Fibroblast of the conjunctiva (primary cell): ENCODE measurements at places on chromosomes 2 and 18.
A peak's percentile ranks its signal among the peaks of the same experiment; 100 is the strongest.

DNA sequence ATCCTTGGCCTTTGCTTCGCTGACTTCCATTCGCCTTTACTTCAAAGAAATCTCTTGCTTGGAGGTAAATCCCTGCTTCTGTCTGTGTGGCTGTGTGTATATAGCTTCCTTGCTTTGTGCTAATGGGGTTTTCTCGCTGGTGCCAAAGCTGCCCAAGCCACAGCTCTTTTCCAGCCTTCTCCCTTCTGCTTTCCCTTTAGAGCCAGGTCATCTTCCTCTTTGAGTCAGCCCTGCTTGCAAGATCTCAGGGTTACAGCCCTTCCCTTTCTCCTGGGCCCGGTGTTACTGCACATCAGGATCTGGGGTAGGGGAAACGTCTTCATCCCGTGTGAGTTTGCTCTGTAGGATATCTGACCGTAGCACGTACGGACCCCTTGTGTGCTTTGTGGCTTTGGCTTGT is 19.1 kb downstream of the EIF4E2 start:
- no peak for DNase-seq

GRCh38 chr2:149657401-149658040 is 69.9 kb upstream of the MMADHC start:
- DNase-seq = no peak

GRCh38 chr2:241217320-241218031 is 29.0 kb downstream of the ANO7 start:
- DNase-seq = peak; percentile 13

GRCh38 chr2:211652327-211652726 is 886.3 kb downstream of the ERBB4 start:
- no peak for DNase-seq

DNA sequence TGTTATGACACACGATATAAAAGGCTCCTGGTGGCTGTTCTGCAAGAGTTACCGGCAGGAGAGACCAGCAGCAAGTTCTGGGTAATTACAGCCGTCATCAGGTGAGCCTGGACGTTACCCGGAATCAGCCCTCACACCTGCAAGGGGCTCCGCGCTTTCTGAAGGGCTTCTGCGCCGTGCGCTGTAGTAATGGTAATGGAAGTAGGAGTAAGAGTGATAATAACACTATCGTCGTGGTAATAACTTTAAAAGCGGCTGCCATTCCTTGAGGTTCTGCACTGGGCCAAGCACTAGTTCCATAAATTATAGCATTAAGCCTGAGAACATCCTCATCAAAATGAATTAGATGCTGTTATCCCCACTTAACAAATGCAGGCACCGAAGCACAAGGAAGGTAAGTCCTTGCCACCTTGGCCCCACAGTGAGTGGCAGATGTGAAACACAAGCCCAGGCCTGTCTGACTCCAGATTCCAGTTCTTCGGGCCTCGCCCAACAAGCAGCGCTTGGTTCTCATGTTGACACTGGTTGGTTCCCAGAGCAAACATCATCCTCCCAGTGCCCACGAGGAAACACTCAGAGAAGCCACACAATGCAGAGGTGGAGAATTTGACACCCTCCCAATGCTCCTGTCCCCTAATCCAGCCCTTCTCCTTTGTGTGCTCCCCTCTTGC is 205.2 kb downstream of the EIPR1 start:
- DNase-seq = no peak

GRCh38 chr2:199309973-199310372 is 147.8 kb downstream of the SATB2 start:
- DNase-seq = no peak

GRCh38 chr2:84938194-84938879 is 32.6 kb upstream of the KCMF1 start:
- DNase-seq = no peak

GRCh38 chr18:52325997-52326396 is 14.0 kb upstream of the DCC start:
- no peak for DNase-seq

GRCh38 chr18:49948975-49949374 is 135.6 kb upstream of the ACAA2 start:
- DNase-seq = no peak

GRCh38 chr2:109144721-109145120 is 15.7 kb downstream of the SH3RF3 start:
- no peak for DNase-seq

GRCh38 chr2:165576409-165577154 is 107.1 kb downstream of the CSRNP3 start:
- DNase-seq = no peak

DNA sequence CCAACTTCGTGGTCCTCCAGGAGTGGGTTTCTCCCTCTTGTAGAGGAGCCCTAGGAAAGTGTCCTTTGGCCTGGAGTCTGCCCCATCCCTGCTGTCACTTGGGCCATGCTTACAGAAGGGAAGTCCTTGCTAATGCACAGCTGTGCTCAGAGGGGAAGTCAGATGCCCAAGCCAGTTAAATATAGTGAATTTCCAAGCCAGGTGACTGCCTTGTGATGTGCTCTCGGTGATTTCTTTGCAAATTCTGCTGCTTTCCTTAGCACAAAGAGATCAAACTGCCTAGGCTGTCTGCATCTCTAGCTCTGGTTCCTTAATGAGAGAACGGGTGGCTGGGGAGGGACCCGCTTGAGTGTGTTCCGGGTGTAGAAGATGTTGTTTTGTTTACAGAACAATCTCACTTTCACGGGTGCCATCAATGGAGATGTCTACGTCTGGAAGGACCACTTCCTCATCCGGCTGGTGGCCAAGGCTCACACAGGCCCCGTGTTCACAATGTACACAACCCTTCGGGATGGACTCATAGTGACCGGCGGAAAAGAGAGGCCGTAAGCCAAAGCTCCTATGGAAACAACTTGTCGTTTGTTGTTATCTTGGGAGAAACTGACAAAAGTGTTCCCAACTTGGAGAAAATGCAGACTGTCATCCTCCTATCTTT is 91.4 kb downstream of the RTN4 start:
- DNase-seq = no peak

DNA sequence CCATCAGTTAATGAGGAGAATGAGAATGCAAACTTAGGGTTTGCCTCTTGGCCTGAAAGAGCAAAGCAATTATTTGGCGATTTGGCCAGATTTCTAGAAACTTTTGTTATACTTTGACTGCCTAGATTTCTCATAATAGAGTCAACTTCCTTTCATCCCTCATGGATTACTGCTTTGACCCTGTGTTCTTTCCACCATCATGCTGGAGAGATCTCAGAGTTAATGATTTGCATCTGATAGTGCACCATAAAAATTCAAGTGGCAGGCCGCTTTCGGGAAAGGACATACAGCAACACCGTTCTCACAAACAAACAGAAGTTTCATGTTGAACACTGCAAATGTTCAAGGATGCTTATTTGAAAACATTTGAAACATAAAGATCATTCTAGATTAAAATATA is 143.7 kb upstream of the ZFP36L2 start:
- no peak for DNase-seq

DNA sequence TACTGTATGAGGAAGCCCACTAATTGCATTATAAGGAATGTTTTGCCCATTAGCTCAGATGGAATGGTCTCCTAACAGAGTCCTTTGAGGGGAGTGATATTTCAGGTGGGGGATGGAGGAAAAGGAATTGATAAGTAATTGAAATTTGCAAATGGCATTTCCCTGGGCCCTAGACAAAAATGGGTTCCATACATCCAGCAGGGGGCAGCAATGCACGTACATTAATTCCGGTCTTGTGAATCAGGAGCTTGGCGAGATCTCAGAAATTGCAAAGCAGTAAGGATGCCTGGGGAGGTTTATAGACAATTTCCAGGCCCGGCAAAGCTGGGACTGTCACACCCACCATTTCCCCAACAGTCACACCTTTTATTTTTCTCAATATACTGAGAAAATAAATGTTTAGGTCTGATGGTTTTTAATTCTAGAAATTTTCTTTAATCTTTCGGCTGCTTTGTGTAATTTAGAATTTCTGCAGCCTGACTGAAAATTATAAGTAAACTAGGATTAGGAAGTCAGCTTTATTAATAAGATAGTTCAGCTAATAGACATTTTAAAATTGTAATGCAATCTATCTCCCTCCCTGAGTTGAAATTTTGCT is 122.8 kb downstream of the LYPD1 start:
- peak; percentile 53 for DNase-seq

- DNase-seq = no peak
Measured at GRCh38 chr2:46153996-46154753, 143.0 kb upstream of the EPAS1 start.

- DNase-seq = no peak
Measured at GRCh38 chr18:48300463-48300961, 108.7 kb downstream of the ZBTB7C start.

DNA sequence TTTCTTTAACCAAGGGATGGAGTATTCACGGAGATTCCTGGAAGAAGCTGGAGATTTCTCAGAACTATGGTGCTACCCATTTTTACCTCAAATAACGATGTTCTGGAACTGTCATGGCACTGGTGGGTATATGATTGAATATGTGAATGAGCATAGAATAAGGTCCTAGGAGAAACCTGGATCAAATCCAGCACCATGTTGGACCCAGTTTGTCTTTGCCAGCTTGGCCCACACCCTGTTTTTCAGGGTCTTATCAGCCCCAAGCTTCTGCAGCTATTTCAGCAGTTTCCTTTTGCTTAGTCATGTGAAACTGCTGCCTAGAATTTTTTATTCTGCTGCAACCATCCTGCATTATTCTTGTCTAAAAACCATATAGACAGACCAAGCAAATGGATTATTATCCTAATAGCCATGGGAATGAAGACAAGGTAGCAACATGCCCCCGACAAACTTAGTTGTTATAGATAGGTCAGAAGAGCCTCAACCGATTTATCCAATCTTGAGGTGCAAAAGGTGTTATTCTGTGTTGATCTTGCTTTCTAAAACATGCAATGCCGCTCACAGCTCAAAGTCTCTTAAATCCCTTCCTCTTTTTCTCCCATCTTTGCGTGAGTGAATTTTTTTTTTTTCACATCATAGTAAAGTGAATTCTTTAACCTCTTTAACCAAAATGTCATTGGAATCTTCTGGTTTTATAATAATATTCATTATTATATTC is 133.6 kb downstream of the PRPF40A start:
- DNase-seq = no peak
